ENCODE measurements at places on chromosomes 6 and 20.
A peak's percentile ranks its signal among the peaks of the same experiment; 100 is the strongest.

- no peak for DNase-seq
Measured at GRCh38 chr20:33166533-33167113, 1.3 kb upstream of the BPIFA2 start.

GRCh38 chr6:123888771-123889513 is 85.3 kb downstream of the NKAIN2 start:
- no peak for DNase-seq

DNA sequence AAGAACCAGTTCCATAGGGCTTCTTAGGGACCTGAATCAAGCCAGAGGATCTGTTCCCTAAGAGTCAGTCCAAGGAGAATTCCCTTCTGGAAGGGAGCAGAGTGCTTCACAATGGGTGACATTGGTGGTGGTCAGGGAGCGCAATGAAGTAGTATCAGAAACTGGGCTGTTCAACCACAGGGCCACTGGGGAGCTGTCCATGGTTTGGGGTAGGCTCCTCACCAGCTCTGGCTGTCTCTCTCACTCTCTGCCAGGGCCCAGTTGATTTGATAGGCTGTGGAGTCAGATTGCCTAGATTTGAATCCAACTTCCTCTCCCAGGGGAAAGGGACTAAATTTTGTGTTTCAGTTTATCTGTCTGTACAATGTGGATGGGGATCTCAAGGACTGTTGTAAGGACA is 36.7 kb upstream of the CHD6 start:
- peak; percentile 32 for DNase-seq

- DNase-seq, result peak; percentile 13
Measured at GRCh38 chr6:152696522-152696921, 1.2 kb upstream of the MYCT1 start.

DNA sequence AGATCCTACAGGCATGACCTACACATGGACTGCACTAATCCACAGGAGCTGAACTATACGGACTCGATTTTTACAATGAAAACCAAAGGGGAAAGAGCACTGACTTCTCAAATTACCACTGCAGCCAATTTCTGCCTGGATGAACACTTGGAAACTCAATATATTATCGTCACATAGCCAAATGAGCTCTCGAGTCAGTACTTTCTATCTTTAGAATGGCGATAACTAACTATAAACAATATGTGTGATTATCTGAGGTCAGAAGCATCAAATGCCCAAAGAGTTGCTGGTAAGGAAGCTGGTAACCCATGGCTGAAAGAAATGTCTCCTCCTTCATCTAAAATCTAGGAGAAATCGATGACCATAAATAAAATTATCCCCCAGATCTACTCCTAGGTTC is 86.7 kb downstream of the KIF16B start:
- no peak for DNase-seq

DNA sequence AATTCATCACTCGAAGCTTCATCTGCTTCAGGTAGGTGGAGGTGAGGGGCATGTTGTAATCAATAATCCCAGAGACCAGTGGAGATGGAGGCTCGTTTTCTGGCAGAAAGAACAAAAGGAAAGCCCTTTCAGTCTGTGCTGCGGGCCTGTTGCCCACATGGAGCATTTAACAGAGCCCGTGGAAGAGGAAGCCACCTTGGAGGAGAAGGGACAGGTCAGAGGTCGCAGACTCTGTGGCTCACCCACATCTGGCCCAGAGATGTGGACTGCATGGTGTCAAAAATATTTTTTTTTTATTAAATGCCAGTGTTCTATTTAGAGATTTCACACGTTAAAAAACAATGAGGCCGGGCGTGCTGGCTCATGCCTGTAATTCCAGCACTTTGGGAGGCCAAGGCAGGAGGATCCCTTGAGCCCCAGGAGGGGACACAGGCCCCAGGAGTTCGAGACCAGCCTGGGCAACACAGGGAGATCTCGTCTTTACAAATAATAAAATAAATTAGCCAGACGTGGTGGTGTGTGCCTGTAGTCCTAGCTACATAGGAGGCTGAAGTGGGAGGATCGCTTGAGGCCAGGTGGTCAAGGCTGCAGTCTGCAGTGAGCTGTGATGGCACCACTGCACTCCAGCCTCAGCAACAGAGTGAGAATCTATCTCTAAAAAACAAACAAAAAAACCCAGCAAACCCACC is 73.6 kb downstream of the NOL4L start:
- no peak for DNase-seq

- peak; percentile 74 for DNase-seq
Measured at GRCh38 chr6:15662326-15663129, at the start of gene DTNBP1. Gene DTNBP1, minus strand, starts transcription at chr6:15663028. Its CDS starts 159 bp downstream, at chr6:15662869.

DNA sequence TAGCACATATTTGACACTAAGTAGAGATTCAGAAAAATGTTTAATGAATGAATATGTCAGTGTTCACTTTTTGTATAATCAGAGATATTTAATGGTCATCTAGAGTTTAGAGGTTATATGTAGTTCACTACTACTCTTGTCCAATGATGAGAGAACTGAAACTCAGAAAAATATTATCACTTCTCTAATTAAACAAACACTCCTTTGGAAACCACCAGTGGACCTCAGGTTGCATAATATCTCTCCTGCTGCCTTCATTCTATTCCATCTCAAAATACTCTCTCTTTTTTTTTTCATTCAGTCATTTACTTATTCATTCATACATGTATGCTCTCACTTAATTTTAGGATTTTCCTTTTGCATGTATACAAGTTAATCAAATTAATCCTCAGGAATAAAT is 423.1 kb upstream of the RNF217 start:
- no peak for DNase-seq
